ENCODE measurements at places on chromosomes 1 and 21. TPM values are rescaled to one million over a fixed set of nuclear protein-coding genes. Genes with fewer than 3 reads are reported as not detected.

CYP4A11 gene
- total RNA-seq, result not detected

HSD3B1 gene
- not detected for total RNA-seq

KCNT2 gene
- total RNA-seq, result 0.56 TPM

ASTN1 gene
- under 0.01 TPM for total RNA-seq

FAM43B gene
- total RNA-seq, result not detected

TUFT1 gene
- 33.3 TPM for total RNA-seq

L1TD1 gene
- total RNA-seq, result not detected

LRRN2 gene
- not detected for total RNA-seq

SLC30A10 gene
- not detected for total RNA-seq

MAN1C1 gene
- total RNA-seq, result 2.5 TPM

ESPN gene
- total RNA-seq, result under 0.01 TPM

KIF26B gene
- 0.83 TPM for total RNA-seq

SH3BGRL3 gene
- total RNA-seq, result 35.0 TPM

KRTAP19-3 gene
- total RNA-seq, result not detected

KRTAP11-1 gene
- not detected for total RNA-seq

TIE1 gene
- 3.3 TPM for total RNA-seq

TLR5 gene
- total RNA-seq, result under 0.01 TPM

VWA5B1 gene
- not detected for total RNA-seq

OR2T12 gene
- not detected for total RNA-seq

ACTN2 gene
- total RNA-seq, result under 0.01 TPM

SUMO3 gene
- total RNA-seq, result 64.9 TPM

SLC37A1 gene
- 0.36 TPM for total RNA-seq

NGF gene
- total RNA-seq, result 12.5 TPM

CHRNB2 gene
- not detected for total RNA-seq

TNFRSF18 gene
- not detected for total RNA-seq

HES3 gene
- not detected for total RNA-seq

HCRTR1 gene
- total RNA-seq, result not detected

FNDC5 gene
- total RNA-seq, result 1.7 TPM

GBP7 gene
- not detected for total RNA-seq

NUAK2 gene
- total RNA-seq, result 8.1 TPM

EPHB2 gene
- total RNA-seq, result 54.7 TPM

MTR gene
- 31.0 TPM for total RNA-seq

ZSCAN20 gene
- total RNA-seq, result 11.1 TPM

MTARC1 gene
- total RNA-seq, result 0.28 TPM
